ENCODE measurements at places on chromosomes 7 and 10.
A peak's percentile ranks its signal among the peaks of the same experiment; 100 is the strongest.

GRCh38 chr7:101718363-101719122, 89.4 kb upstream of the MYL10 start:
- no peak for DNase-seq

GRCh38 chr10:88670497-88670896, 6.3 kb downstream of the LIPF start:
- DNase-seq: no peak

DNA sequence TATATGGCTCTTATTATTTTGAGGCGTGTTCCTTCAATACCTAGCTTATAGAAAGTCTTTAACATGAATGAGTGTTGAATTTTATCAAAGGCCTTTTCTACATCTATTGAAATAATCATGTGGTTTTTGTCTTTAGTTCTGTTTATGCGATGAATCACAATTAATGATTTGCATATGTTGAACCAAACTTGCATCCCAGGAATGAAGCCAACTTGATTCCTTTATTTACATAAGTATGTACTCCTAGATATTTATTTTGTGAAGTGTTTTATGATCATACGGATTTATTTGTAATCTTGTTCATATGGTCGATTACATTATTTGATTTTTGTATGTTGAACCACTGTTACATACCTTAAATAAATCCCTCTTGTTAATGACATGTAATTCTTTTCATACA, 244.3 kb upstream of the KCND2 start:
- no peak for DNase-seq

GRCh38 chr7:37364856-37365255, 83.8 kb downstream of the ELMO1 start:
- no peak for DNase-seq

DNA sequence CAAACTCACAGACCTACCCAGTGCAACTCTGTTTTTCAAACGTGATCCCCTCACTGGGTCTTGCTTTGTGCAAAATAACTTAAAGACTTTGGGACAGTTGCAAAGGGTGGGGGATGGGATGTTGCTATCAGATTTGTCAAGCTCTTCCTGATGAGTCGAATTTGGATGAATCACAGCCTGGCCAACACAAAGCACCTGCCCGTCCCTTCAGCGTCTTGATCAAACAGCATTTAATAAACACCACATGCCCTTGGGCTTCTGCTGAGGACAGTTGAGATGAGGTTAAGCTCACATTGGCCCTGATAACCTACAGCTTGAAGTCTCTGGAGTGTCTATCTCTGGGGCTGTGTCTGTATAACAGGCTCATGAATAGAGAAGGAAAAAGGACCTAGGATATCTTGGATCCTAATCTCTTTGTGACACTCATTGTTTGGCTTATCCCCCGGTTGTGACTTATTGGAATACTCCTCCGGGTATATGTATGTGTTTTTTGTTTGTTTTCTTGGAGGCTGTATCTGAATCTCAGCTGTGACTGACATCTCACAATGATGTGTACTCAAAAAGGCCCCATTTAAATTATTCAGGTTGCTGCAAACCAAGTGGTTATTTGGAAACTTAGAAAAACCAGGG, 132.6 kb upstream of the NAMPT start:
- peak; percentile 10 for DNase-seq

GRCh38 chr7:150400788-150401423, 21.8 kb downstream of the ZNF775 start:
- DNase-seq: no peak

- peak; percentile 23 for DNase-seq
Observed at GRCh38 chr7:31408140-31408729, 67.7 kb upstream of the NEUROD6 start.

DNA sequence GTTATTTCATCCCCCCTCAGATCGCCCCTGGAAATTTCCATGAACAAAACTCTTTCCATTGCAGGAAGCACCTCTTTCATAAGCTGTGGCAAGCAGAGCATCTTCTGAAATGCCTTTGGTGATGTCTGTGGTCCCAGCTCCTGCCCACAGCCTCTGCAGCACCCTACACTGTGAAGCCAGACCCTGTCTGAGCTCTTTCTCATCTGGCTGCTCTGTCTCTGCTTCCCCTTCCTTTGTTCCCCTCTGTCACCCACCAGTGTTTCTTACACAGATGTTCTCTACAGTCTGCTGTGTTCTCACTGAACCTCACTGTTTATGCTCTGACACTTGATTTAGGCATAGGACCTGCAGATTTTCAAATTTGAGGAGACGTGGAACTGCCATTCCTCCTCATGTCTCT, 1.9 kb upstream of the TAS2R39 start:
- DNase-seq: no peak

GRCh38 chr7:109663806-109664205, 1094.1 kb downstream of the DNAJB9 start:
- DNase-seq: no peak

DNA sequence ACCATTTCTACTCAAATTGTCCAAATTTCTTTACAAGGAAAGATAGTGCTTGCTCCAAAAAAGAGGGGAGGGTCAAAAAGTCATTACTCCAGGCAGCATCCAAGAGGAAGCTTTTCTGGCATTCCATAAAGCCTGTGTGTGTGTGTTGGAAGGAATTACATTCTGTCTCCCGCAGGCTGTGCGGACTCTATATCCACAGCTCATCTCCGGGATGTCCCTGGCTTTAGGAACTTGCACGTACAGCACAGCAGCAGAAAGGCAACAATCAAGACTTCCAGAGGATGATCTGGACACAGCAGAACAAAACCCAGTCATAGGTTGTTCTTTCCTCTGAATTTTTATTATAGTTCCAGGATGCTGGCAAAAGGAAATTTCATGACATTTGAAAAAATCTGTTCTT, 94.8 kb downstream of the ITIH5 start:
- DNase-seq: no peak

DNA sequence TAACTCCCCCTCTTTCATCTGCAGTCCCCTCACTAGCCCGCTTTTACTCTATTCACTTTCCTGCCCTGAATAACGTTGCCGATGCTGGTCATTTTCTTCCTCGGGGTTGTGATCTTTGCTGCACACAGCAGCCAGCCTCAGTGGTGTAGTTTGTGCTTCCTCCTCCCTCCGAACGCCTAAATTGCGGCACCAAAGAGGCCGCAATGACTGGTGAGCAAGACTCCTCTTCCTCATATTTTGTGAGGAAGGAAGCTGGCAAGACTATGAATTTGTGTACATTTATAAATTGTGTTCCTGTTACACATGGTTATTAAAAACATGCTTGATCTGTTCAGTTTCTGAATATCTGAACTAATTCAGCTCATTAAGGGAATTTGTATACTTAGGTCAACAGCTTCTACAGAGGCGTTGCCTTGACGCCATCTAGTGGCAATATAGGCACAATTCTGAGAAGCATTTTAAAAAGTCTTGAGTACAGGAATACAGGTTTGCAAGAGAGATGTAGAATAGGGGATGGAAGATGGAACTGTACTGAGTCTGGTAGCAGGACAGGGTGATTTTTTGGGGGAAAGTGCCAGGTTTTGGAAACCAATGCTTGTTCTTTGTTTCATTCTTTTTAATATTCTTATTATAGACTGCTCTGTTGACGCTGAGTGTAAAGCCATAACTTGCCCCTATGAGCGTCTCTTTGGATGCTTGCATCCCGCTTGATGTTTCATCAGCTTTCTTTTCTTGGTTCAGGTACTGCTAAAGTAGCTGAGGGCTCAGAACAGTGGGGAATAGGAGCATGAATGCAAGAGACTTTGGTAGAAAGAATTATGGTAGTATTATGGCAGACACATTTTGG, 4.1 kb upstream of the TAS2R5 start:
- peak; percentile 51 for DNase-seq

DNA sequence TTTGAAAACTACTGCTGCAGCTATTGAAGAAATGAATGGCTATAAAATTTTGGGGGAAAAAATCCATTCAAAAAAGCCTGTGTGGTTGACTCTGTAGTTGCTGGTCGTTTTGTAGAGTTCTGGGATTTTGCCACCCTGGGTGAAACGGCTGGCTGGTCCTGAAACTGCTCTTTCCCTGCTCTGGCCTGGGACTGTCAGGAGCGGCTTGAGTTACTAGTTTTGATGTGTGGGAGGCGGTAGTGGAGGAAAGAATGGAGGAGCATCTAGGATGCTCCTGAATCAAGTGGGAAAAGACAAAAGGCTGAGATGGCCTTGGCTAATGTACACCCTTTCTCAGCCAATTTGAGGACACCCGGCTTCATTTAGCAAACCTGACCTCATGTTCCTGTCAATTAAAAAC, 72.5 kb downstream of the ZNF365 start:
- no peak for DNase-seq

- no peak for DNase-seq
Observed at GRCh38 chr7:25750744-25751508, 401.1 kb upstream of the NFE2L3 start.

DNA sequence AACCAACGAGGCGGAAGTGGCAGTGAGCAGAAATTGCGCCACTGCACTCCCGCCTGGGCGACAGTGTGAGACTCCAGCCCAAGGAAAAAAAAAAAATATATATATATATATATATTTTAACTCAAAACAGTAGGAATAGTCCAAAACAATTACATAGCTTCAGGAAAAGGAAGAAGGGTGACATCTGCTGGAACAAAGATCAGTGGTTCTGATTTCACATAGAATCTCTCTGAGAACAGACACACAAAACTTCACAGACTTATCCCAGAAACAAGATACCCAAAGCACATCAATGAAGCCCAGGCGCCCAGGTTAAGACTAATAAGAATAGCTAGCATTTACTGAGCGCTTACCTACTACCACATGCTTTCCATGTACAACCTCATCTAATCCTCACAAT, 45.0 kb downstream of the DNMBP start:
- DNase-seq: peak; percentile 48

All from EH (cell line).